Activated T-cell treated with anti-CD3 and anti-CD28 coated beads, Interleukin-2, amount 50 U/mL, for 1 hour (primary cell): ENCODE measurements at places on chromosomes 3 and 15.

DNA sequence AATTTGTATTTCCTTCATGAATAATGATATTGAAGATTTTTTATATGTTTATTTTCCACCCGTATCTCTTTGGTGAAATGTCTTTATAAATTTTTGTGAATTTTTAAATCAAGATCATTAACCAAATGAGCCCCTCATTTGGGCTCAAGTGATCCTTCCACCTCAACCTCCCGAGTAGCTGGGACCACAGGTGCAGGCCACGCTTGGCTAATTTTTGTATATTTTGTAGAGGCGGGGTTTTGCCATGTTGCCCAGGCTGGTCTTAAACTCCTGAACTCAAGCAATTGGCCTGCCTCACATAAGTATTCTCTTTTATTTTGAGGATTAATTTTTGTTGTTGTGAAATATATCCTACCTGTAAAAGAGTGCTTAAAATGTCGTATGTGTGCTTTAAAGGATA lies 4.9 kb downstream of the BBS4 start:
- no peak for DNase-seq

GRCh38 chr3:149599236-149599635 lies 58.6 kb downstream of the WWTR1 start:
- DNase-seq, result no peak

GRCh38 chr3:8559351-8559750 lies 57.7 kb downstream of the LMCD1 start:
- DNase-seq, result no peak

DNA sequence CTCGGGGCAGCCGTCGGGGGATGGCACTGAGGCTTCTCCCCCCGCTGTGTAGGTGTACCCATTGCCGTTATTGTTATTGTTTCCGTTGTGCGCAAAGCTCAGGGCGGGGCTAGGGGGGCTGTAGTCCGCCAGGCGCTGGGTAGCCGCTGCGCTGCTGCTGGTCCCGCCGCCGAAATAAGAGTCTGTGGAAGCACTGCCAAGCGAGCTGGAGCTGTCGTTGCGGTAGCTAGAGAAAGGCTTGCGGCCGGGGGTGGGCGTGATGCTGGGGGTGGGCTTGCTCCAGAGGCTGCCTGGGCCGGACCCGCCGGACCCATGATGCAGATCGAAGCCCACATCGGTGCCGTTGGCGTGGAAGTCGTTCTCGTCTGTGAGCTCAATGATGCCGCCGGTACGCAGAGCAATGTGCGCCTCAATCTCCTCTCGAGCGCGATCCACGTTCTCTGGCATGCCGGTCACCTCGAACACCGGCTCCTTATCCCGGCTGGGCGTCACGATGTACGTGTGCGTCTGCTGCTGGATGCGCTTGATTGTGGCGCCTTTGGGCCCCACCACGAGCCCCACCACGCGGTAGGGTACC lies 1.9 kb downstream of the MEX3B start:
- DNase-seq, result peak; percentile 18

- no peak for DNase-seq
These were observed 540.0 kb upstream of the ROBO1 start for GRCh38 chr3:80307844-80308243.

DNA sequence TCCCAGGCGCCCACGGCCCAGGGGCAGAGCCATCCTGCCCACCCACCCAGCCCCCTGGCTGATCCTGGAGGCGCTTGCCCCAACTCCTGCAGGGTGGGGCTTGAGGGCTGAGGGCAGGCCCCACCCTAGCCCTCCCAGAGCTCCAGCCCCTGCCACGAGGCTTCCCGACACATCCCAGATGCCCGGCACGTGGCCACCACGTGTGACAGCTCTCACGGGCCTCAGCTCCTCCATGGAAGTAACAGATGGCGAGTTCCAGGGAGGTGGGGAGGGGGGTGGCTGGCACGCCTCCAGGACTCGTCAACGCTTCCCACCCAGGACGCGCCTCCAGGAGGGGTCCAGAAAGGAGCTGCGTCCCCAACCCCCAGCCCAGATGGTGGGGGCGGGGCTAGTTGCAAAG lies 29.1 kb downstream of the PLXND1 start:
- DNase-seq, result no peak

DNA sequence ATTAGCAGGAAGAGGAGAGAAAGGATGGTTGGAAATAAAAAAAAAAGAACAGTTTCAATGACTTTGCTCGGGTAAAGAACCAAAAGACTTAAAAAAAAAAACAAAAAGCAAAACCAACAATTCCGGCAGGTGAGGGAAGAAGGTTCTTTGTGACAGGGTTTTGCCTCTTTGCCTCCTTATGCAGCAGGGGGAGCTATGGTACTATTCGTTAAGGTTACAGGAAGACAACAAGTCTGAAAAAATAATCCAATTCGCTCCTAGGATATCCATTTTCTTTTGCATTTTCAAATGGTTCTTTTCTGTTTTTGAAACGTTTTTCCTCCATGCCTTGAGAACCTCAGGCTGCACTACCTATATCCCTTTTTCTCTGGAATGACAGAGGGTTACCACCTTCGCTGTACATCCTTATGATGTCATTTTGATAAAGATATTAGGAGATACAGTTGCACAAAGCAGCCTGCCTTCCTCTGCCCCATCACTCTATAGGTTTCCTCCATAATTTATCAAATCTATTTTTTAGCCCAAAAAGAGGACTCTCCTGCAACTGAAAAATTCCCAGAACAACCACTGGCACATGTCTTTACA lies 55.0 kb downstream of the CFAP20DC start:
- no peak for DNase-seq

GRCh38 chr15:64634576-64635498 lies 140.6 kb downstream of the RBPMS2 start:
- no peak for DNase-seq

DNA sequence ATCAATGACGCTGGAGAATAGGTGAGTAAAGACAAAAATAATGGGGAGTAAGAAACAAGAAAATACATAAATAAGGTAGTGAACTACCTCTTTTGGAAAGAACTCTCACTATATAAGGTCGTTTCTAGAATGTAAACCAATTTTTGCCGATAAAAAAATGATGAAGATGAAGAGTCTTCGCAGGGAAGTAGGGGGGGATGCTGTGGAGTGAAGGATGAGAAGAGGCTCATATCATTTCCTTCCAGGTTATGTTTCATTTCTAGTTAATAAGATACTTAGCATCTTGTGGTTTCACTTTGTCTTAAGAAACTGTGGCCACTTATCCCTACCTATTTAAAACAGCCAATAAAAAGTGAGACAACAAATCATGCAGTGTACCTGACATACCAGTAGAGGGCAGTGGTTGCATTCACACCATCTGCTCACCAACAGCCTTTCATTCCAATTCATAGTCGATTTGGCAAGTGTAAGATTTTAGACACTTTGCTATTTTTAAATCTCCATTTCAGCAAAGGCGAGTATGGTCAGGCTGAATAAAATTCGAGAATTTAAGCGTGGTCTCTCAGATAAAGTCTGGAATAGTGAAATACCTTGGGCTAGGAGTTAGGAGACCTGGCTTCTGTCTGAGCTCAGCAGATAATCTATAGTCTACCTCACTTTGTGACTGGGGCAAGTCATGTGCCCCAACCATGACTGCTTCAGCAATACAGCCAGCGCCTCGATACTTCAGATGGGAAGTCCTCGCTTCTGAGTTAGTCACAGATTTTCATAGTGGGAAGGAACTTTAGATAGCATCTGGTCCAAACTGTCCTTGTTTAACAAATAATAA lies 28.9 kb upstream of the ICE2 start:
- no peak for DNase-seq

GRCh38 chr3:168470380-168470779 lies 374.7 kb upstream of the GOLIM4 start:
- DNase-seq, result no peak

DNA sequence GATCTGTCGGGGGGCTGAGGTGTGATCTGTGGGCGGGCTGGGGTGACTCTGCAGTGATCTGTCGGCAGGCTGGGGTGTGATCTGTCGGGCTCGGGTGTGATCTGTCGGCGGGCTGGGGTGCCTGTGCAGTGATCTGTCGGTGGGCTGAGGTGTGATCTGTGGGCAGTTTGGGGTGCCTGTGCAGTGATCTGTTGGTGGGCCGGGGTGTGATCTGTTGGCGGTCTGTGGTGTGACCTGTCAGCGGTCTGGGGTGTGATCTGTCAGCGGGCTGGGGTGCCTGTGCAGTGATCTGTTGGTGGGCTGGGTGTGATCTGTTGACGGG lies 205.1 kb downstream of the XXYLT1 start:
- no peak for DNase-seq

- DNase-seq, result no peak
These were observed 43.6 kb downstream of the C2CD4B start for GRCh38 chr15:62121273-62122015.

GRCh38 chr15:37087131-37087588 lies 13.2 kb downstream of the MEIS2 start:
- no peak for DNase-seq

GRCh38 chr15:46126581-46126980 lies 491.8 kb downstream of the SQOR start:
- DNase-seq, result no peak

GRCh38 chr3:86930181-86930580 lies 60.8 kb downstream of the VGLL3 start:
- no peak for DNase-seq

GRCh38 chr3:148845756-148846395 lies 18.3 kb downstream of the CPB1 start:
- no peak for DNase-seq

- DNase-seq, result no peak
These were observed 61.6 kb downstream of the DCBLD2 start for GRCh38 chr3:98839846-98840245.

DNA sequence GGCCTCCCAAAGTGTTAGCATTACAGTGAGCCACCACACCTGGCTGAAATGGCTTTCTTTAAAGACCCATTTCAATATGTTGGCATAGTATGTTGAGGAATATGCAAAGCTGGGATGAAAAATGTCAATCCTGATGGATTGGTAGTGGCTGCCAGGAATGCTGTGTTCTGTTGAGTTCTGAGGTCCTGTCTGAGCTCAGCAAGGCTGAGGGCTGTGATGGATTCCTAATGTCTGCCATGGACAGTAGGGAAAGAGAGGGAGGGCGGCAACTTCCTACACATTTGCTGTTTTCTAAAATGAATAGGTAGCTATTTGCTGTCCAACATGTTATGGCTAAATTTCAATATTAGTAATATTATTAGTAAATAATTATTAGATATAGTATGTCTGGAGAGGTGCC lies 8.2 kb downstream of the RAB8B start:
- no peak for DNase-seq

DNA sequence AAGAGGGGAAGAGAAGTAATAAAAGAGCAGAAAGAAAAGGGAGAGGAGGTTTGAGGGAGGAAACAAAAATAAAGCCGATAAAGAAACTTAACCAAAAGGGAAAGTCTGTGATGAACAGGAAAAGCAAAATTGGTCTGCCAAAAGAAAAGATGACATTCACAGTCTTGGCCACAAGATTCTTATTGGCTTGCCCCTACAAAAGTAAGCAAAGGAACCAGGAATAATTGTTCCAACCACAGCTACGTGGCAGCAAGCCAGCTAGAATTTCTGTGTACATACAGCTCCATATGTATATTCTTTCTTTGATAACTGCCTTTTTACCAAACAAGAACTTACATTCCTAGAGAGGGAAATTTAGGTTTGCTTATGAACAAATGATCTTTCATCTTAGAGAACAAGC lies 79.6 kb downstream of the MLH1 start:
- DNase-seq, result no peak

DNA sequence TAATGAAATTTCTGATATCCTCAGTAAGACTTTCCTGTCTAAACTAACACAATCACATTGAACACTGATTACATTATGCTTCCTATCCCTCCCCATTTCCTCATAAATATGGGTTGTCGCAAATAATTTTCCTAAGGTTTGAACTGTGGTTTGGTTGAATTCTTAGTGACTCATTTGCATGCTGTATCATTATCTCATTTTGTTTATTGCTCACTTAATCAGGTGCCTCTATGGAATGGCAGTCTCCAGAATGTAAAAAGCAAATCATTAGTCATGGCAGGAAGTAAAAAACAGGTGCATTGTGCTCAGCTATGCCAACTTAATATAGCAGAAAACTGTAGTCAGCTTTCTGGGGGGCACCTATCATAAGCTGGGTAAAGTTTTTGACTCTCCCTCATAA lies 216.0 kb upstream of the ZBTB20 start:
- no peak for DNase-seq

DNA sequence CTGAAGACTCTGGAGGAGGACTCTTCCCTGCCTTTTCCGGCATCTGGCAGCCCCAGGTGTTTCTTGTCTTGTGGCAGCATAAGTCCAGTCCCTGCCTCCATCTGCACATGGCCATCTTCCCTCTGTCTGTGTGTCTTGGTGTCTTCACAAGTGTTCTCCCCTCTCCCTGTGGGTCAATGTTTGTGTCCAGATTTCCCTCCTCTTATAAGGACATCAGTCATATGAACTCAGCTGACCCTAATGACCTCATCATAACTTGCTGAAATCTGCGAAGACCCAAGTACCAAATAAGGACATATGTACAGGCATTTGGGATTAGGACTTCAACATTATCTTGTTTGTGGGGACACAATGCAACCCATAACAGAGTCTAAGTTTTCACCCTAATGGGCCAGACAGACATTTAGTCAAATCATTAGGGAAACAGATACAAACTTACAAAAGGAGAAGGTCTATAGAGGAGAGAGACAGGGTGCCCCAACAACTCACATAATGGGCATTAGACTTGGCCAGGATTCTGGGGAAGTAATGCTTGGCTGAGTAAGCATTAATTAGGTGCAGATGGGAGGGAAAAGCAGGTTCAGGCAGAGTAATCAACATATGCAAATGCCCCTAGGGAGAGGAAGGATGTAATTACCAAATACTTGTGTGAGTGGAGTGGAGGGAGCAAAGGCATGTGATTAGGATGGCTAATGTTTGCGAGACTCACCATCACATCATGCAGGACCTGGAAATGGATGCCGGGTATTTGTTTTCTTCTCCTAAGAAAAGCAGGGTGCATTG lies 372.8 kb upstream of the TBL1XR1 start:
- no peak for DNase-seq

DNA sequence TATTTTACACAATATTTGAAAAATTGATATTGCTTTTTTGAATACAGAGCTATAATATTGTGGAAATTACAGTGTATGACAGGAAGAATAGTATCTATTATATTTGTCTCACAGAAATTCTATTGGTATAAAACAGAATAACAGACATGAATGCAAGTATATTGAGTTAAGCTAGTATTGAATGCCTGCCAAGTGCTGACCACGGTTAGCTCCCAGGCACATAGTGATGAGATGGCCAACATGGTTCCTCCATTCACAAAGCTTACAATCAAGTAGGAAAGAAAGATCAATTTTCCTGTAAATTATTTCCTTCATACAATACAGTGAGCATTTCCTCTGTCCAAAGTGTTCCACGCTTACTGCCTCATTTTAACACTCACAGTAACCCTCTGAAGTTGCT lies 67.6 kb downstream of the TP63 start:
- no peak for DNase-seq

- DNase-seq, result no peak
These were observed 2.1 kb upstream of the SCAANT1 start for GRCh38 chr3:63914312-63914711.
